ENCODE measurements at places on chromosomes 5 and 9. TPM values are rescaled to one million over a fixed set of nuclear protein-coding genes. Genes with fewer than 3 reads are reported as not detected.

Gene CNTNAP3B
- total RNA-seq: 26.2 TPM

Gene LHX6
- 11.5 TPM for total RNA-seq

Gene PCDHB10
- 4.9 TPM for total RNA-seq

Gene SPATA31C2
- 10.7 TPM for total RNA-seq

Gene FGF10
- 4.4 TPM for total RNA-seq

Gene ACOT12
- 0.31 TPM for total RNA-seq
